ENCODE measurements at places on chromosomes 2 and 18.

DNA sequence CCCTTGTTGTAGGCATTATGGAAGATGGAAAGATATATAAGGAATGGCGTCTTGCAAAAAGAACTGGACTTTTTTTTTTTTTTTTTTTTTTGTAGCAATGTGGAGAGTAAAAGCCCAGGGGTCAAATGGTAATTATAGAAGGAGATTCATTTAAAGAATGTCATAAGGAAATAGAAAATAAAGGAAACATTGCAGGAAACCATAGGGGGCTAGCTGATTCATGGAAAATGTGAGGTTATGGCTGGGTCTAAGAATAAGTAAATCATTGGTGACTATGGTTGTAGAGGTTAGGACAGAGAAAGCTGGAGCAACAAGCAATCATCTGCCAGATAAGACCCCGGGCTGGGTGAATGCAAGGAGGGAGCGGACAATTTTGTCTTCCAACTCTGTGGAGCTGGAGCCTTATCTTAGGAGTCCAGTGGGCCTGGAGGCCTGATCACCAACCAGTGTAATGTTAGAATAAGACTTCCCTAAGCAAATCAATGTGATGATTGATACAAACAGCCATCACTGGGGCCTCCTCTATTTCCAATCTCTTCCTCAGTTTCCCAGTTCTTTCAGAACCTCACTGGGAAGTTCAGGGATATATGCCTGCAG lies 201.2 kb upstream of the TNP1 start:
- no peak for DNase-seq

GRCh38 chr2:36663851-36664695 lies 32.4 kb upstream of the VIT start:
- DNase-seq, result no peak

- DNase-seq, result no peak
These were observed 77.0 kb downstream of the GPD2 start for GRCh38 chr2:156513219-156513618.

- no peak for DNase-seq
These were observed 47.6 kb downstream of the ACTR3 start for GRCh38 chr2:113937501-113937900.

GRCh38 chr2:173986805-173987204 lies 21.6 kb upstream of the SP3 start:
- no peak for DNase-seq

- DNase-seq, result no peak
These were observed 86.7 kb upstream of the RANBP2 start for GRCh38 chr2:108632332-108633160.
